ENCODE measurements at places on chromosomes 1 and 21.

DNA sequence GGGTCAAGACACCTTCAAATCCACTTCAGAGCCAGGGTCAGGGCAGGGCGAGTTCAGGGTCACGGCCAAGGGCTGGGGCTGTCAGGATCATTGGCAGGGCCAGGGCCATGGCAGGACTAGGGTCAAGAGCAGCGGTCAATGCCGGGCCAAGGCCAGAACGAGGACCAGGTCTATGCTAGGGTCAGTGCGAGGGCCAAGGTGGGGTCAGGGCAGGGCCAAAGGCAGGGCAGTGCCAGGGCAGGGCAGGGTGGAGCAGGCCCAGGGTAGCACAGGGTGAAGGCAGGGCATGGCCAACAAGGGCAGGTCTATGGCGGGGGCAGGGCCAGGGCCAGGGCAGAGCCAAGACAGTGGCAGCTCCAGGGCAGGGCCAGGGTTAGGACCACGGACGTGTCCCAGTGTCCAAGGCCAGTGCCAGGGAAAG is 154.0 kb downstream of the LIPI start:
- DNase-seq: no peak

DNA sequence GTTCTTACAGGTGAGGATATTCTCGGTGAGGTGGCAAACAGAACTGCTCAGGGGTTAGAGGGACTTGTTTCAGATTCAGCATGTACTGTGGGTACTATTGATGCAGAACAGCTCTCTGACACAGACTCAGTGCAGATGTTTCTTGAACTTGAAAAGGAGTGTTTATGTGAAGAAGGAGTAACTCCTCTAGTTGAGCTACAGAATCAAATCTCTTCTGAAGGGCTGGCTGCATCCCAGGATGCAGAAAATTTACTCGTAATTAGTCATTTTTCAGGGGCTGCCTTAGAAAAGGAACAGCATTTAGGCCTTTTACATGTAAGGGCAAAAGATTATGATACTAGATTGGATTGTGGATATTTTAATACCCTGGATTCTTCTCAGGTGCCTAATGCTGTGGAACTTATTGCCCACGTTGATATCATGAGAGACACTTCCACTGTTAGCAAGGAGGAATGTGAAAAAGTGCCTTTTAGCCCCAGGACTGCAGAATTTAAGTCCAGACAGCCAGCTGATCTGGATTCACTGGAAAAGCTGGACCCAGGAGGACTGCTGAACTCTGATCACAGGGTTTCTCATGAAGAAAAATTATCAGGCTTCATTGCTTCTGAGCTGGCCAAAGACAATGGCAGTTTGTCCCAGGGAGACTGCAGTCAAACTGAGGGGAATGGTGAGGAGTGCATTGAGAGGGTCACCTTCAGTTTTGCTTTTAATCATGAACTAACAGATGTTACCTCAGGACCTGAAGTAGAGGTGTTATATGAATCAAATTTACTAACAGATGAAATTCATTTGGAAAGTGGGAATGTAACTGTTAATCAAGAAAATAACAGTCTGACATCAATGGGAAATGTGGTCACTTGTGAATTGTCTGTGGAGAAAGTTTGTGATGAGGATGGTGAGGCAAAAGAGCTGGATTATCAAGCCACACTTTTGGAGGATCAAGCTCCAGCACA is 79.6 kb upstream of the BMP8A start:
- no peak for DNase-seq

DNA sequence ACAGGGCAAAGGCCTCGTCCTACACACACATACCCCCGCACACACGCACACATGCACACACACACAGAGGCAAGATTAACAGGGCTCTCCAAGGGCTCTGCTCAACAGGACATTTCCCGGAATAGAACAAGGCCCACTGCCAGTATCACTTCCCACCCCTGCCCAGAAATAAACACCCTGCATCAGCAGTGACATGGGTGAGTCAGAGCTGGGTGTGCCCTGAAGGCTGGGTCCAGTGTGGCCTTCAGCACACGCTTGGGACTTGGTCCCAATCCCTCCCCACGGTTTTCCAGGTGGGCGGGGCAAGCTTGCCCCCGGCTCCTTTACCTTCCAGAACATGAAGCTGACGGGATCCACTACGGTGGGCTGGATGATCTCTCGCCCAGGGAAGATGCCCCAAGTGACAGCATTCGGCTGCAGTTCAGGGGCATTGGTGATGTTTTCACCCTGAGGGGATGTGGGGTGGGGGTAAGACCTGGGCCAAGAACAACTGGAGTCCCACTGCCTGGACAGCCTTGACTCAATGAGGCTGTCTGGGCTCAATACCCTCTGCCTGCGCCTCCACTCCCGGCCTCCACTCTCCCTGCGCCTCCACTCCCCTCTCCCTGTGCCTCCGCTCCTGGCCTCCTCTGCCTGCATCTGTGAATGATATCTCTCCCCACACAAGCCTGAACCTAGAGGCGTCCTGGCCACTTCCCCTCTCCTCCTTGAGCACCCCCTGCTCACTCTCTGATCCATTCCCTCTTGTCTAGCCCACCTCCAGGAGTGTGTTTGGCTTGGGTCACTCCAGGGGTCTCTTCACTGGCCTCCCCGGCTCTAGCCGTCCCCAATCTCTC is 14.7 kb downstream of the MTHFR start:
- DNase-seq: peak; percentile 75

GRCh38 chr1:247332623-247333361 is 1.1 kb upstream of the ZNF496 start:
- DNase-seq: no peak

DNA sequence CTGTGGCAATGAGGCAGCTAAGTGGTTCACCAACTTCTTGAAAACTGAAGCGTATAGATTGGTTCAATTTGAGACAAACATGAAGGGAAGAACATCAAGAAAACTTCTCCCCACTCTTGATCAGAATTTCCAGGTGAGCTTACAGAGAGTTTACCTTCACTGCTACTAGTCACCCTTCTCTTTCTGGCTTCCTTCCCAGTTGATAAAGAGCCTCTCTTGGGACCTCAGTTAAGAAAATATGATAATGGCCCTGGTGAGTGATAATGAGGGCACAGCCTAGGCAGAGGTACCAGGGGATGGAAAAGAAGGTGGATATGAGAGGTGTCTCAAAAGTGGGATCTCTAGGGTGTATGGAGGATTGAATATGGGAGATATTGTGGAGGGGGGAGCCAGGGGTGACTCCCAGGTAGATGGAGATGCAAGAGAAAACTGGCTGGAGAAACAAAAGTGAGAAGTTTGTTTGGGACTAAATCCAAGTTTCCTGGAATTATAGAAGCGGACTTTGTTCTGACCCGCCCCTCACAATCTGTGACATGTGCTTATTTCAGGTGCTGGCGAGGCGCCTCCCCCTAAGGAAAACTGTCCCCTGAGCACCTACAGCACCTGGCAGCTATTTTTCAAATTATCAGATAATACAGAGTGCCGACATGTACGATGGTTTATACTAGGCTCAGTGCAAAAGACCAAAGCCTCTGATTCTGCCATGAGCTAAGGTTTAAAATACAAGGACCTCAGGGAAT is 13.7 kb downstream of the MTARC2 start:
- no peak for DNase-seq

DNA sequence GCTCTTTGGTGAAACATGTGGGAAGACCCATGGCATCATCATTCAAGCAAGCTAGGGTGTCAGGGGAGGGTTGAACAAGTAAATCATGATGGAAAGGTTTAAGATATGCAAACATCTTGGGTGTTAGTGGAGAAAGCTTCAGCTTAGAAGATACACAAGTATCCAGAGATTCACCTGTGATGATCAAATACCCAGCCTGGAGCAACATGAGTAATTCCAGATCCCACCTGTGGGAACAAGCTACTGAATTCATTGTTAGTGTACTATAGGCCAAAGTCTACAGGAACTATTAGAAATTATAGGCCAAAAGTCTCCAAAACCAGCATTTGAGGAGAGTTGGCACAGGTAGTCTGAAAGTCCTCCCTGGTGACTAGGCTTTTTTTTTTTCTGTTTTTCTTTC is 499.9 kb downstream of the NUF2 start:
- DNase-seq: no peak

DNA sequence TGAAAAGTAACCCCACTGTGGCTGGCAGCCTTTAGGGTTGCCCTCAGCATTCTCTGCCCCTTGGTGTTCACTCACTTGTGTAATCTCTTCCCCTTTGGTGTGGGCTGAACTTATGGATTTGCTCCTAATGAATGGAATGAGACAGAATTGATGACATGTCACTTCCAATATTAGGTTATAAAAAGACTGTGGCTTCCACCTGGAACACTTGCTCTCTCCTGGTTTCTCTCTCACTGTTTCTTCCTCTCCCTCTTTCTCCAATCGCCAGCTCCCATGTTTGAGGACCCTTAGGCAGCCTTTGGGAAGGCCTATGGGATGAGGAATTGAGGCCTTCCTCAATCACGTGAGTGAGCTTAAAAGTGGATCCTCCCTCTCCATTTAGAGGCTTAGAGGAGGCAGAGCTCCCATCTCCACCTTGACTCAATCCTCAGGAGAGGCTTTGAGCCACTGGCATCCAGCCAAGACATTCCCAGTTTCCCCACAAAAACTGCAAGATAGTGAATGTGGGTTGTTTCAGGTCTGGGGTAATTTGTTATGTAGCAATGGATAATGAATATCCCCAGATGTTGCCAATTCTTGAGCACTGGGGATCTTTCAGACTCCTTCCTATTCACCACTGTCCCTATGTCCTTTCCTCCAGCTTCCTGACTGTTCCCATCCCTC is 95.5 kb upstream of the CD34 start:
- DNase-seq: no peak

DNA sequence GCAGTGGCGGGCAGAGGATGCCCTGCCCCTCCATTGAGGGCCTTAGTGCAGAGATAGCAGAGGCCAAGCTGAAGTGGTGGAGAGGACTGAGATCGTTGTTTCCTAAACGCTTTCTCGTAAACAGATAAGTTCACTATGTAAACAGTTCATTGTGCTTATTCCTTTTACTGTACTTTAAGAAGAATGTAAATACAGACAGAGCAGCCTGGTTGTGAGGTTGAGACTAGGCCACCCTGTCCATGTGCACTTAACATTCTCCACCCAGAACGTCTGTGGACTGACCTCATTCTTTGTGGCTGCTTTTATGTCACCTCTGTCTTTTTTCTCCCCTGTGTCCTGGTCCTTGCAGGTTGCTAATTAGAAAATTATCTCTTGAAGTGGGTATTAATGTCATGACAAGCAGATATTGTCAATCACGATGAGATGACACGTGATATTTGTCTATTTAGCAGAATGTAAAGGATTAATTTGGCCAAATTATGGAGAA is 8.5 kb downstream of the CENPS start:
- no peak for DNase-seq

DNA sequence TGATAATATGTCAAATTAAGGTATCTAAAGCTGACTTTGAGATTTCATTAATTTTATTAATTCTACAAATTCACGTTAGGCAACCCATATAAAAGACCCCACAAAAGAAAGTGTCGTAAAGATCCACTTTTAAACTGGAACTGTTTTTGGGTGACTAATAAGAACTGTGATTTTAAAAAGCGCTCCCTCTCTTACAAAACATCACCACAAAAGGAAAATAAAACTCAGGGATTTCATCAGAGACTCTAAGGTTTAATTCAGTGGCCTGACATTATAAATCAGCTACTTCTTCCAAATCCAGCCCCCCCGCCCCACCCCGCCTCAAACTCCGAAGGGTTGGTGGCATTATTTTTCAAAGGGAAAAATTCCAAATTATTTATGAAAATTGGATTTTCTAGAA is 2.7 kb downstream of the COL24A1 start:
- DNase-seq: no peak

GRCh38 chr21:38468989-38469388 is 29.3 kb downstream of the ERG start:
- DNase-seq: no peak

GRCh38 chr1:100462326-100463025 is 75.5 kb upstream of the GPR88 start:
- DNase-seq: no peak

- DNase-seq: no peak
Observed at GRCh38 chr1:228983231-228983660, 248.0 kb downstream of the RHOU start.

- DNase-seq: no peak
Observed at GRCh38 chr1:31753707-31754349, 10.3 kb downstream of the ADGRB2 start.

DNA sequence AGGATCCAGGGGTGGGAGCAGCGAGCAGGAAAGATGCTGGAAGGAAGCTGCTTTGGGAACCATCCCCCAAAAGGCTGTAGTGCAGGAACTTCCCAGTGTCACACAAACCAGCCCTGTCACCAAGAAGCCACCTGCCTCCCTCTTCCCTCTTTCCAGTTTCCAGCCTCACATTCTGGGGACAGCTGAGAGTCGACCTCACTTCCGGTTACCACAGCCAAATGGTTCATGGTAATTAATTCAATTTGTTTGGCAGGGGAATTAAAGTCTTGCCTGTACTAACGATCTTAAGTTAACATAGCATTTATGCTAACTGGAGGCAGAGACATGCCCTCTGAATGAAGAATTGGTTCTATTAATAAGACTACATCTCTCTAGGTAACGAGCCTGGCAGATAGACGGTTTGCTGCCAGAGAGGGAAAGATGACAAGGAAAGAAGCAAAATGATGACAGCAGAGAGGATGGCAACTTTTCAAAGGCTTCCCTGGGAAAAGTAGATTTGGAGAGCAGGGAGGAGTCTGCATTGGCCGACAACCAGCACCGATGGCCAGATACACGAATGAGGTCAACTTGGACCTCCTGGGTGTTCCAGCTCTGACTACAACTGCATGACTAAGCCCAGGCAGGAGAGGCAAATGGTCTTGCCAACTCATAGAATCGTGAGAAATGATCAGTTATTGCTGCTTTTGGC is 64.1 kb downstream of the TMCO4 start:
- DNase-seq: no peak

DNA sequence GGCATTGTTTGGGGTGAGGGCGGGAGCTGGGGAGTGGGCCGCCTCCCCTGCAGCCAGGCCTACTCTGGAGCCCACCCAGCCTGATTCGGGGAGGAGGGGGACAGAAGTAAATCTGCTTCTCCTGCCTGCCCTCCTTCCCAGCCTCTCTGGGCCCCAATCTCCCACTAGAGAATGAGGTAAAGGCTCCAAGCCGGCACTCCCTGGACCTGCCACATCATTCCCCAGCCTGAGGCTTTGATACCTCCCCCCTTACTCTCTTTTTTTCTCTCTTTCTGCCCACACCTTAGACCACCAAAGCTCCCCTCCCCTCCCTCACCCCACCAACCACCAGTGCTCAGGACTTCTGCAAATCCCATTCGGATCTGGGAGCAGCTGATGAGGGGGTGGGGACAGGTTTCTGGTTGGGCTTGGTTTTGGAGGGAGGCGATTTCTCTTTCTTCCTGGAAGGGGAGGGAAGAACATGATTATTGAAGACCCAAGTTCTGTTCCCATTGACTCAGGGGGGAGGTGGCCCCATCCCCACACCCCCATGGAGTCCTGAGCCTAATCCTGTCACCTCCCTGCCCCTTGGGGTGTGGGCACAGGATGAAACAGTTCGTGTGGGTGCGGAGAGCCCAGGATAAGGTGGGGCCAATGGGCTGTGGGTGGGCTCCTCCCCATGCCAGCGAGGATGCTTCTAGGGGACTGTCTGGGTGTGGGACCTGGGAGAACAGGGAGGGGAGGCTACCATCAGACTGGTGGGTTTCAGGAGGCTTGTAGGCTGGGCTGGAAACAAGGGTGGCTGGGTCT is 1.3 kb downstream of the MAP7D1 start:
- no peak for DNase-seq

- no peak for DNase-seq
Observed at GRCh38 chr1:36349839-36350238, 26.4 kb upstream of the EVA1B start.

Data from CD4-positive, alpha-beta T cell treated with Interleukin-1 beta for 1 hour (primary cell).